ENCODE measurements at places on chromosomes 5 and 9. TPM values are rescaled to one million over a fixed set of nuclear protein-coding genes. Genes with fewer than 3 reads are reported as not detected.

LRRC26 gene
- total RNA-seq: not detected

SLC34A1 gene
- 0.40 TPM for total RNA-seq

- DNase-seq: no peak
- peaks cover 16% of the 10 kb centered on the region for H3K36me3 ChIP-seq
- H3K27me3 ChIP-seq: peaks cover 35% of the 10 kb centered on the region
- peak overlapping the region; percentile 98 for H3K4me3 ChIP-seq
- peak overlapping the region; percentile 86 for H3K27ac ChIP-seq
Measured at GRCh38 chr9:114155995-114156656, 789 bp downstream of the COL27A1 start.

GNPDA1 gene
- total RNA-seq: 9.5 TPM
